ENCODE measurements at places on chromosomes 12 and 14.

GRCh38 chr12:130978785-130979184, 25.1 kb downstream of the ADGRD1 start:
- no peak for DNase-seq

- DNase-seq: peak; percentile 24
These were observed 65.3 kb upstream of the PTPRR start for GRCh38 chr12:70985850-70986249.

DNA sequence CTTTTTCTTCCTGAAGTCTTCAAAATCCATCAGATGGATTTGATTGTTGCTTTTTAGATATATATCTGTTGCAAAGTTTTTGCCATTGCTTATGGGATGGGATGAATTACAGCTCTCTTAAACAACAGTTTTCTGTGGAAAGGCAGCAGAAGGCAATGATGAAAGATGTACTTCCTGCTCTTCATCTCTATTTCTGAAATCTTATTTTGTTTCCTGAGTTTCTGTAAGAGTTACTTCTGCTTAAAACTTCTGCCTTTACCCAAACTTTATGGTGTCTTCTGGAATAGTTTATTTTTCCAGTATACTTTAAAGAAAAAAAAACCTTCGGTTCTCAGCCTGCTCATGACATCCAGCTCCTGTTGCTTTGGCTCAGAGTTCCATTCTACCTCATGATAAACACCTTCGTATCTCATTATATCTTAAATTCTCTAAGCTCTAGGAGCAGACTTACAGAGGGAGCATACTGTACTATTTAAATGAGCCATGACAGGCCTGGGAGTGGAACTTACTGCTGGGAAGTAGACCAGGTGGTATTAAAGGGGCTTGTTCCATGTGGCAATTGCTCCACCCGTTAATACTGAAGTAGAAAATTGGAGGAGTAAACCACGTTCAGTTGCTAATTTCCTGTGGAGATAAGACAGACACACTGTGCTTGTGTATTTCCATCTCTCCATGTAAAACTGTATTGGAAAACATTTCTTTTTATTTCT, 288.4 kb downstream of the FBXL14 start:
- no peak for DNase-seq

- no peak for DNase-seq
These were observed 108.4 kb downstream of the RFLNA start for GRCh38 chr12:124403273-124403672.

- DNase-seq: no peak
These were observed 181.1 kb downstream of the ESR2 start for GRCh38 chr14:64112867-64113678.

GRCh38 chr14:67513631-67514108, 19.4 kb upstream of the PLEKHH1 start:
- no peak for DNase-seq

DNA sequence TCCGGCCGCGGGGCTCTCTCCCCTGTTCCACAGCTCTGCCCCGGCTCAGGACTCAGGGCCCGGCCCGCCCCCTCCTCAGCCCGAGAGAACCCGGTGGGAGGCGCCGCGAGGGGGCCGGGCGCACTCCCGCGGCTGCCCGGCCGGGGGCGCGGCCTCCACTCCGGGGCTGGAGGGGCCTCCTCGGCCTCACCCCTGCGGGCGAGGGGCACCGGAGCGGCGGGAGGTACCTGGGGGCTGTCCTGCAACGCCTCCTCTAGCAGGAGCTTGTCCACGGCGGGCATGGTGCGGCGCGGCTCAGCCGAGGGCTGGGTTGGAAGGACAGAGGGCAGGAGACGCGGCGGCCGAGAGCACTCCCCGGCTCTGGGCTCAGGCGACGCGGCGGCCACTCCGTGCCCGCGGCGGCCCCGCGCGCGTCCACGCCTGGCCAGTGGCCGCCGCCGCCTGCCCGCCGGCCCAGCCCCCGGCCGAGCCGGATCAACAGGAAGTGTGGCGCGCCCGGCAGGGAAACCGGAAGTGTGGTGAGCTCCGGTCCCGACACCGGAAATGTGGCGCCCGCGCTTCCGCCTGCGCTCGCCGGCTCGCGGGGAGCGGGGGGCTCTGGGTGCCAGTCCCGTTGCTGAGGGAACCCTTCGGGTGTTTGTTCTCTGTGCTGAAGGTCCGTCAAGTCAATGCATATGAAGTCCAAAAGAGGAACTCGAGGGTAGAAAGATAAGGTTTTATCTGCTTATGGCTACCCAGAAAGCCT, at the start of gene APPL2:
APPL2 (minus strand) TSS at position 443 of the 745 bp plus-strand sequence; CDS start at position 281, 162 bp downstream.
- peak; percentile 89 for DNase-seq

- DNase-seq: no peak
These were observed 74.2 kb downstream of the TESC start for GRCh38 chr12:117024961-117025480.

- DNase-seq: no peak
These were observed 55.6 kb upstream of the GTF2A1 start for GRCh38 chr14:81276073-81277069.

DNA sequence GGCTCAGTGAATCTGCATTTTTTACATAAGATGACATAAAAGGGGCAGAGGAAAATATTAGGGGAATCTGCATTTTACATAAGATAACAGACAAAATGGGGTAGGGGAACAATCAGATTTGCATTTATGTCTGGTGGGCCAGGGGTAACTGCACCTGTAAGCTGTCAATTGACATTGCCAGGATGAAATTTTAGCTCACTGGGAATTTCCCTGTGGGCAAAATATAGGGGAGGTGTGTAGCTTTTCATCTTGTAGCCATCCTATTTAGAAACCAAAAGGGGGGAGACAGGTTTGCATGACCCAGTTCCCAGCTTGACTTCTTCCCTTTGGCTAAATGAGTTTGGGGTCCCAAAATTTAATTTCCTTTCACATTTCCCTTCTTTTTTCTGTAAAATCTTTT, 3.5 kb downstream of the PCNX4 start:
- no peak for DNase-seq

GRCh38 chr12:3446235-3446634, 44.8 kb upstream of the PRMT8 start:
- no peak for DNase-seq

DNA sequence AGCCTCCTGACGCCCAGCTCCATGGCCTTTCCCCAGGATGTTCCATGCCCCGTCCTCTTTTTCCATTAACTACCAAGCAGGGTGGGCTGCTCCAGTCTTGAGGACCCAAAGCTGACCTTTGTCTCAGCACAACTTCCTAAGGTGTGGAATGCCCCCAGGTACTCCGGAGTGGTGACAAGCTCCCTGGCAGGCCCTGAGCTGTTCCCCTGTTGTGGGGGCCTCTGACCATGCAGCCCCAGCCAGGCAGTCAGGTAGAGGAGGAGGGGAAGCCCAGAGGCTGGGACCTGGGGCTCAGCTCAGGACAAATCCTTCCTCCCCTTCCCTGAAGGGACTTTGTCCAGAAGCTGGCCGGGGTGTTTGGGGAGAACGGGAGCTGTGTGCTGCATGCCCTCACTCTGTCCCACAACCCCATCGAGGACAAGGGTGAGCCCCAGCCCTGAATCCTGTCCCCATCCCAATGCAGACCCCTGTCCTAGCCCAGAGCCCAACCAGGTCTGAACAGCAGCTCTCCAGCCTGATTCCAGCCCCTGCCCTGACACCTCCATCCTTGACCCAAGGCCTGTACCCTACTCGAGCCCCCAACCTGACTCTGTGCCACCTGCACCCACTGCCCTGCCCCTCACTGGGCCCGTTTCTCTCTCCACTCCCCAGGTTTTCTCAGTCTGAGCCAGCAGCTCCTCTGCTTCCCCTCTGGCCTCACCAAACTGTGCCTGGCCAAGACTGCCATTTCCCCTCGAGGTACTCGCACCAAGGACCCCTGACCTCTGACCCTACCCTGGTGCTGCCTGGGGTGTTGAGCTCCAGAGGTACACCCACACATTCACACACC, 4.4 kb downstream of the CARMIL3 start:
- no peak for DNase-seq

GRCh38 chr14:20631023-20631879, 10.2 kb downstream of the OR6S1 start:
- peak; percentile 58 for DNase-seq

GRCh38 chr14:76201162-76201561, 49.4 kb downstream of the GPATCH2L start:
- peak; percentile 76 for DNase-seq

- DNase-seq: peak; percentile 99
These were observed 107.5 kb upstream of the ATF7IP start for GRCh38 chr12:14257734-14258574.

DNA sequence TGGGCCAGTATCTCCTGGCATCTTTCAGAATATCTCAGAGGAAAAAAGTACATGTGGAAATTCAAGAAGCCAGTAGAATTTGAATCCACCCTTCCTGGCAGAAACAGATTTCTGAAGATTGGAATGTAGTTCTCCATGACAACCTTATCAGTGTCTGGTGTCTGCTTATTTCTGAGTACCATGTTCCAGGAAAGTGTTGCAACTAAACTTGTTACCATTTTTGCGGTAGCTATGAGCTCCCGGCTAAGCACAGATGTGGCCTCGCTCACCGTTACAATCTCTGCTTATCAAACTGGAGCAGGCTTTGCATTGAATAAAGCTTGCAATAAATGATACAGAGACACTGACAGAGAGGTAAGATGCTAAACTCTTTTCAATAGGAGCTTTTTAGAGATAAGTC, 13.0 kb upstream of the ITPR2 start:
- DNase-seq: peak; percentile 71

GRCh38 chr12:1329784-1330476, 264.5 kb downstream of the FBXL14 start:
- no peak for DNase-seq

- DNase-seq: no peak
These were observed 25.2 kb downstream of the NGB start for GRCh38 chr14:77245820-77246219.

GRCh38 chr12:102917026-102917787, at the start of gene PAH:
Gene PAH, minus strand, starts transcription at chr12:102917244. Its CDS starts 114 bp downstream, at chr12:102917130.
- no peak for DNase-seq

DNA sequence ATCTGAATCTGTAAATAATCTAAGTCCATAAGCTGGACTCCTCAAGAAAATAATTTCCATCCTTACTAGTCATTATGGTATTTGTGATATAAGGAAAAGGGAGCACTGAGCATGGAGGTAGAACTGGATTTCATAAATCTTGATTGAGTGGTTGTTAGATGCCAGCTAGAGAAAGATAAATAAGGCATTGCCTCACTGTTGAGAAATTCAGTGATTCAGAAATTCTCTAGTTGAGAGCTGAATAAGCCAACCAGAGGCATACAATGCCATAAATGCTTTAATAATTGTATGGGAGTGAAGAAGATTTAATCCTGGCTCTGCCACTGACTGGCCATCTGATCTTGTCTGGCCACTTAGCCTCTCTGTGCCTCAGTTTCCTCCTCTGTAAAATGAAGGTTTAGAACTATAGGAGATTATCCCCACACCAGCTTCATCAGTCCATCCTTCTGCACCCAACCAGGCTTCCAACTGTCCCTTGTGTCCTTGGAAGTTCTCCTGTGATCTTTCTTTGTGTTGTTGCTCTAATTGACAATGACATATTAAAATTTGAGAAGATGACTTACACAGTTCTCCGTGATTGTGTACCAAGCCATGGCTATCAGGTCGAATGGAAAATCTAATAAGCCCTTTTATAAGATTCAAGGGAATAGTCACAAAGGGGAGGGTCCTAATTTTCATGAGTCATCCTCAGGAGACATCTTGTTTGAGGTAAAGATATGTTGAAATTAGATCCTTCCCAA, 394.3 kb downstream of the EGLN3 start:
- DNase-seq: peak; percentile 24
